ENCODE measurements at places on chromosomes 3 and 15. TPM values are rescaled to one million over a fixed set of nuclear protein-coding genes. Genes with fewer than 3 reads are reported as not detected.

Gene ARGFX
- not detected for total RNA-seq

Gene CYP19A1
- total RNA-seq = 0.79 TPM

Gene KLF15
- total RNA-seq = 1.4 TPM

Gene RPL39L
- 86.2 TPM for total RNA-seq

Gene SOX14
- not detected for total RNA-seq

Gene UTS2B
- total RNA-seq = 0.57 TPM

Gene NR1I2
- total RNA-seq = 0.12 TPM

Gene ZNF502
- total RNA-seq = not detected

Gene EHHADH
- total RNA-seq = 2.3 TPM

Gene C3orf49
- total RNA-seq = 34.7 TPM

Gene CRABP1
- total RNA-seq = 0.25 TPM

Gene MKRN3
- total RNA-seq = not detected

Gene GOLGA6A
- not detected for total RNA-seq

Gene LEKR1
- total RNA-seq = 0.35 TPM

Gene ITPKA
- 1.4 TPM for total RNA-seq

Gene RAB6B
- 0.30 TPM for total RNA-seq

Gene LPP
- total RNA-seq = 22.1 TPM

Gene ZDHHC19
- not detected for total RNA-seq

Gene PRR23C
- not detected for total RNA-seq

Gene IL16
- not detected for total RNA-seq

Gene WDR82
- 33.5 TPM for total RNA-seq

Gene SKOR1
- 0.05 TPM for total RNA-seq

Gene CCDC33
- total RNA-seq = not detected

Gene IL5RA
- total RNA-seq = not detected

Gene ELL3
- total RNA-seq = 4.0 TPM

Gene SLC22A13
- 0.17 TPM for total RNA-seq

Gene UPK1B
- not detected for total RNA-seq

Gene POTEB
- total RNA-seq = not detected

Gene GRK7
- total RNA-seq = not detected

Gene SERF2
- total RNA-seq = 355 TPM

Gene LMAN1L
- total RNA-seq = not detected

Gene CA12
- total RNA-seq = 29.6 TPM

Gene GP9
- not detected for total RNA-seq

Gene ZPLD1
- not detected for total RNA-seq

Gene GOLGA6D
- total RNA-seq = not detected

Gene BCL2A1
- total RNA-seq = not detected
